Vagina (tissue), 2 donors: ENCODE measurements at places on chromosomes 12 and 14.

DNA sequence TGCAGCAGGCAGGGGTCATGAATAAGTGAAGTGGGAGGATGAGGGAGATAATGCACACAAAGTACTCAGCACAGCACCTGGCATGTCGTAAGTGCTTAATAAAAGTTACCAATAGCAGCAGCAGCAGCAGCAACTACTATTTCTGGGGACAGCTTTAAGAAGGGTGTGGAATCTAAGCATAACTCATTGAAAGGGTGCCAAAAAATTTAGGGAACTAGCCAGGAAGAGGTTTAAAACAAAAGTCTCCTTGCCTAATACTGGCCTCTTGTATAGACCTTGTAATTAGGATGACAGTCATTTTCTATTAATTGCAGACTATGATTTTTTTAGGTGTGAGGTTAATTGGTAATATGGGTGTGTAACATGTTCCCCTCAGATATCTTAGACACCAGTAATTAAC lies 179.9 kb downstream of the PTPN11 start:
- DNase-seq, result no peak

- peak; percentile 94 for DNase-seq
Observed at GRCh38 chr14:23094666-23095195, at the start of gene ACIN1. TSS of gene ACIN1 (minus strand) at chr14:23095136. CDS start at chr14:23095112, 24 bp downstream.

GRCh38 chr14:41607966-41608663 lies 1.4 kb downstream of the LRFN5 start:
- peak; percentile 85 for DNase-seq

GRCh38 chr12:19031032-19031431 lies 98.5 kb upstream of the PLEKHA5 start:
- no peak for DNase-seq

DNA sequence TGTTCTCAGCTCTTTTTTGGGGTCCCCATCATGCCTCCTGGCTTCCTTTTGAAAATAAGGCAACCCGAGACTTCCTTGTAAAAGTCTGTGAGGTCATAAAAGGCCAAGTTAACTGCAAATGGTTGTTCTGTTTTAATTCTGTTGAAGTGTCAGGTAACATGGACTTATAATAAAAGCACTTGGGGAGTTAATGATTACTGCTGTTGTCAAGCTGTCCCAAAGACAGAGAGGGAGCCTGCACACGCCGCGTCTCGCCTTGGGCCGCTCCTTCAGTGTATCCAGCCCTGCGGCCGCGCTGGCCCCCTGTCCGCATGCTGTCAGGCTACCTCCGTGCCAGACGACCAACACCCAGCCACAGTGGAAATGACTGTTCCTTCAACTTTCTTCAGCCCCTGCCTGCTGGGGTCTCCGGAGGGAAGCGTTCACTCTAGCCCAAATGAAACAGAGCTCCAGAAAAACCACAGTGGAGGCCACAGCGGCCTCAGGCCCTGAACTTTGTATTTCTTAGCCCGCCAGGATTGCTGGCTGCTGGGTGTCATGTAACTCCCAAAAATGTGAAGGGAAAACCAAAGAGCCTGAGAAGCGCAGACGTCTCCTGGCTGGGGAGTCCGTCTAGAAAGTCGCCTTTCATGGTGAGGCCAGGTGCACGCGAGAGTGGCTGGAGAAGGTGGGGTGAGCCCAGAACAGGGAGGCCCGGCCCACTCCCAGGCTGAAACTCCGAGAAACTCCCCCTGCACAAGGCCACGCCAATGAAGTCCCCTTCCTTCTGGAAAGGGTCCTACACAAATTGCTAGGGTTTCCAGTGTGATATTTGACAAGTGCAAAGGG lies 189.1 kb downstream of the ZFP36L1 start:
- no peak for DNase-seq

DNA sequence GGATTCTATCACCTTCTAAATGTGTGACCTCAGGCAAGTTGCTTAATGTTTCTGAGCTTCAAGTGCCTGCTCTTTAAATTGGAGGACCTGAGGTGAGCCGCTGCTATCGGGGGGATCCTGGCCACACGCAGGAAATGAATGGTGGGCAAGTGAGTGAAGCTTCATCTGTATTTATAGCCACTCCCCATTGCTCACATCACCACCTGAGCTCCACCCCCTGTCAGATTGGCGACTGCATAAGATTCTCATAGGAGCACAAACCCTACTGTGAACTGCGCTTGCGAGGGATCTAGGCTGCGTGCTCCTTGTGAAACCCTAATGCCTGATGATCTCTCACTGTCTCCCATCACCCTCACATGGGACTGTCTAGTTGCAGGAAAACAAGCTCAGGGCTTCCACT lies 158.6 kb upstream of the CCND2 start:
- DNase-seq, result no peak

DNA sequence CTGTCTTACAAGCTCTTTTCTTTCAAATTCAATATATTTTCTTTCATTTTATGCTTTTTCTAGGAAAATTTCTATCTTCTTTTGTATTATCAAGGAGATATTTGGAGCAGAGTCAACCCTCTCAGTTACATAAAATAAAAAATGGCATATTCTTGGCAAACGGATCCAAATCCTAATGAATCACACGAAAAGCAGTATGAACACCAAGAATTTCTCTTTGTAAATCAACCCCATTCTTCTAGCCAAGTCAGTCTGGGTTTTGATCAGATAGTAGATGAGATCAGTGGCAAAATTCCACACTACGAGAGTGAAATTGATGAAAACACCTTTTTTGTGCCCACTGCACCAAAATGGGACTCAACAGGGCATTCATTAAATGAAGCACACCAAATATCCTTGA lies 20.6 kb downstream of the PIK3C2G start:
- no peak for DNase-seq

DNA sequence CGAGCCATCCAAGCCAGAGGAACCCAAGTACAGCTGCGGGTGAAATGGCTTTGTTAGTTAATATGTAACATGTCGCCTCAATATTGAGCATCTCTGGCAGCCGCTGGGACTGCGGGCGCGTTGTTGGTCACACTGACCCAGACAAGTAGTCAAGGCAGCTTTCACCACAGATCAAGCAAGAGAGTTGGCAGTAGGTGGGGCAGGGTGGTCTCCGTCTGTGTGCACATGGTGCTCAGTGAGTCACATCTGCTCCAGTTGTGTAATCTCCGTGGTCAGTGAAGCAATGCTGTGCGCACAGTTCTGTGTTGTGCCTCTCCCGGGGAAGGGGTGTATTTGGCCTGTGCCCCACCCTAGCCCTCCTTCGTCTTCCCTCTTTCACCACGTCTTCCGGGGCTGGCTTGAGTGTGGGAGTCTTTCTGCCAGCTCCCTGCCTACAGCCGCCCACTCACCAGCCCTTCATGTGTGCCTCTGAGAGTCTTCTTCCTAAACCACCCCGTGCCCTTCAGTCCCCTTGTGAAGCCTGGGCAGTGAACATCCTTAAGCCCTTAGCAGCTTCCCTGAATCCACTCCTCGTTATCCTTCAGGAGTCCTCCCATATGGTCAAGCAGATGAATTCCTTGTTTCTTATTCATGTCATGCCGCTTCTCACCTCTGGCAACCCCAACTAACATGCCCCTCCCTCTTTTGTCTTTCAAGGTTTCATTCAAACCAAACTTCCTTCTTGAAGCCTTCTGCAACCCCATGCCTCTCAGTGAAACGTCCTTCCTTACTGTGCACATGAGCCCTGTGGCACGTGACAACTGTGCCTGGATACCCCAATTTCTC lies 242.1 kb downstream of the CACNA1C start:
- DNase-seq, result no peak

GRCh38 chr14:97029800-97030199 lies 232.6 kb downstream of the VRK1 start:
- DNase-seq, result no peak

DNA sequence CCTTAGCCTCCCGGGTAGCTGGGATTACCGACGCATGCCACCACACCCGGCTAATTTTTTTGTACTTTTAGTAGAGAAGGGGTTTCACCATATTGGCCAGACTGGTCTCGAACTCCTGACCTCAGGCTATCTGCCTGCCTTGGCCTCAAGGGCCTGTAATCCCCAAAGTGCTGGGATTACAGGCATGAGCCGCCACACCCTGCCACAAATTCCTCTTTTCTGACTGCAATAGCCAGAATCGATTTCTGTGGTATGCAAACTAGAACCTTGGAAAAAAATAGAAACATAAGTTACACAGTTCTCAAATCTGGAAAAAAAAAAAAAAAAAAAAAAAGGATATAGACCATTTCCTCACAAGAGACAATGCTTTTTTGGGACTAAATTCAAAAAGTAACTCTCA lies 184.6 kb upstream of the EGLN3 start:
- no peak for DNase-seq

DNA sequence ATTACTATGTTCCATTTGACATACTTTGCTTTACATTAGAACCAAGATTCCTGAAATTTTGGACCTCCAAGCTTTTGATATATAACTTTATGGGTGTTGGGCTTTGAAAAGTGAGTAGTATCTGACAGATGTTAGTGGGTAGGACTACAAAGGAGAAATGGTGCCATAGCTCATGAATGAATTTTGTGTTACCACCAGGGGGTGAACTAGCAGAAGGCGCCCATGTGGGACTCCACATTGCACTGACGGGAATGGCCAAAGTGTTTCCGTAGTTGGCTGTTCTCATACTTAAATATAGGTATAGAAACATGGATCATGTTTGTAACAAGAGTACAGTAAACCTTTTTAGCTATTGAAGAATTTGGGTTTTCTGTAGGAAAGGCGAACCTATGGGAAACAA lies 337.5 kb downstream of the FLRT2 start:
- no peak for DNase-seq

GRCh38 chr14:33294419-33294818 lies 355.7 kb downstream of the NPAS3 start:
- no peak for DNase-seq

DNA sequence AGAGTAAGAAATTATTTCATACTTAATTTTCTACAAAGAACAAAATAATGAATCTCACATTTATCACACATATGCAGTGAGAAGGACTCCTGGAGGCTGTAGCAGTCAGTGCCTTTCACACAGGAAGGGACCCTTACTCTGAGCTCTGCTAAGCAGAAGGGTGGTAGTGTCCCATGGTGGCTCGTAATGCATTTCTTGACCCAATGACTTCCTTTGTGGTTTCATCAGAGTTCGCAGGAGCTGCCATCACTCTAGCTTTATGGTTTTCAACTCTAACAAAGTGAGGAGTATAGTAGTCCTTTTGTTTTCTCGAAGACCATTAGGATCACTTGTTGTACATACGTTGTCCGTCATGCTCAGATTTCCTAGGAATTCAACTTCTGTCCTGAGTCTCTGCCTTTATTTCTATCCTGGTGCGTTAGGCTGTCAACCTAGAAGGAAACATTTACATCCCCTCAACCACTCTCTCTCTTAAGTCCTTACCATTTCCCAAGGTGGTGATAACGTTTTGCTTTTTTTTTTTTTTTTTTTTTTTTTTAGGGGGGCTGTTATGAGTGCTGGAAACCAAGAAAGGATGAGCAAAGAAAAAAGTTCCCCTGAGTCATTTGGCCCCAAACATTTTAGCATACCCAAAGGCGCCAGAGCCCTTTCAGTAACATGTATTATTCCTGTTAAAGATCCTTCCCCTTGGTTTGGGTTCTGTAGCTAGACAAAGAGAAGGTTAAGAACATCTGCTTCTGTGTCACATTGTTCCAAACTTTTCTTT lies 37.2 kb downstream of the GABARAPL1 start:
- DNase-seq, result no peak

GRCh38 chr14:20341646-20342045 lies 1.8 kb upstream of the PARP2 start:
- DNase-seq, result no peak

- DNase-seq, result no peak
Observed at GRCh38 chr14:72315714-72316113, 383.5 kb downstream of the RGS6 start.

- DNase-seq, result no peak
Observed at GRCh38 chr12:69758105-69758504, 19.4 kb downstream of the RAB3IP start.

DNA sequence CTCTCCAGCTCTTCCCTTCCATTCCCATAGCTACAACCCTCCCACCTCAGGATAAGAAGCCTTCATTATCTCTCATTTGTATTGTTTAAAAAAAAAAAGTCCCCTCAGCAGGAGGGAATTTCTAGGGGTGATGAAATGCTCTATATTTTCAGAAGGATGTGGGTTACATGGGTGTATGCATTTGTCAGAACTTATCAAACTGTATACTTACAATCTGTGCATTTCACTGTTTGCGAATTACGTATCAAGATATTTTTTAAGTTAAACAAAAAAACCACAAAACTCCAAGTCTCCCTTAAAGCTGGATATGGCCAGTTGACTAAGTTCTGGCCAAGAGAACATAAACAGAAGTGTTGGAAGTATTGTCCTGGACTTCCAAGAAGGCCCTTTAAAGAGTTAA lies 2.0 kb upstream of the FKBP11 start:
- no peak for DNase-seq

DNA sequence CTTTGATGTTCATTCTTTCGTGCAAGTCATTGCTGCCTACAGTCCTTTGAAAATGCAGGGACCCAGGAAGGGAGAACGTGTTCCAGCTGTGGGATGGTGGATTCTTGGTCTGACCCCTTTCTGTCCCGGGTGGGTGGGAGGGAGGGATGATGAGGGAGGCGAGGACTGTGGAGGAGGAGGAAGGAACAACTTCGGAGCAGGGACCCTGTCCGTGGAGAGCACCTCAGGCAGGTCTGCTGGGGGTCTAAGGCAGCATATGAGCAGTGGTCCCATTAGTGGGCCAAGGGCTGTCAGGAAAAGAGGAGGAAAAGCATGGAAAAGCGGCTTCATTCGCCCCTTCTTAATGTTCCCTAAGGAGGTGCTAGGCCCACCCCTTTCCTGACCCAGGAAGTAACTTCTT lies 36.0 kb downstream of the CACNA2D4 start:
- no peak for DNase-seq

GRCh38 chr14:54638135-54638446 lies 71.2 kb downstream of the SAMD4A start:
- no peak for DNase-seq

GRCh38 chr14:97138801-97139200 lies 341.6 kb downstream of the VRK1 start:
- DNase-seq, result no peak

GRCh38 chr12:119158402-119158801 lies 20.3 kb upstream of the HSPB8 start:
- no peak for DNase-seq
